ENCODE measurements at places on chromosomes 4 and X.

GRCh38 chr4:176964116-176964691 lies 171.5 kb upstream of the VEGFC start:
- no peak for DNase-seq

DNA sequence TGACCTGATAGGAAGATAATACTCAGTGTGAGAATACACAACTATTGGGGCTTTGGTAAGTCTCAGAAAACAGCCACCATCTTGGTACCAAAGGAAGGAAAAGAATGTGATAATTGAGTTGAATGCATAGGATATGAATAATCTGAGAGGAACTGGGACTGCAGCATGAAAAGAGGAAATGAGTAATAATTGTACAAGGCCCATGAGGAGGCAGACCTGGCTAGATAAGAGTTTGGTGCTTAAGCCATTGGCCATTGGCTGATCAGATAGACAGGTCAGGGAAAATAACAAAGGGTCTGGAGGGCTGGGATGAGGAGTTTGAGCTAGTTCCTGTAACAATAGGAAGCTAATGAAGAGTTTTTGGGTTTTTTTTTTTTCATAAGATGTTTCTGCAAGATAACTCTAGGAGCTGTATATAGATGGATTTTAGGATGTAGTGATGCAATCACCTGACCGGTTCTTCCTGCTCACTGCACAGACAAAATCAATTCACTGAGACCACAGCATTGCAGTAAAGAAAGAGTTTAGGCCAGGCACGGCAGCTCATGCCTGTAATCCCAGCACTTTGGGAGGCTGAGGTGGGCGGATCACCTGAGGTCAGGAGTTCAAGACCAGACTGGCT lies 5.3 kb upstream of the TRMT2B start:
- DNase-seq: peak; percentile 56

DNA sequence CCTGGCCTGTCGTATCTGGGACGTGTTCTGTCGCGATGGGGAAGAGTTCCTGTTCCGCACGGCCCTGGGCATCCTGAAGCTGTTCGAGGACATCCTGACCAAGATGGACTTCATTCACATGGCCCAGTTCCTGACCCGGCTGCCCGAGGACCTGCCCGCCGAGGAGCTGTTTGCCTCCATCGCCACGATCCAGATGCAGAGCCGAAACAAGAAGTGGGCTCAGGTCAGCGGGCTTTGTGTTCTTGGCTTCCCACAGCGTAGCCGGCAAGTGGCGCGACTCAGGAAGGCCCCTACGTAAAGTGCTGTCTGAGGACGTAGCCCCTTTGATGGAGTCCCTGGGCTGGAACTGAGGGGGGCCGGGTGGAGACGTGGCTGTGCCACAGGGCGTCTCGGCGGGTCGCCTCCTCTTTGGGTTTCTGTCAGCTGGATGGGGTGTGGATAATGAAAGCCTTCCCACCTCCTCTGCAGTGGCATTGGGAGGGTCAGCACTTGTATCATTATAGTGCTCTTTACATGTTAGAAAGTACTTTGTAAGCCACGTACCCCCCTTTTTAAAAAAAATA lies 18.1 kb upstream of the TADA2B start:
- no peak for DNase-seq

GRCh38 chr4:164081801-164082200 lies 587.3 kb downstream of the TMA16 start:
- no peak for DNase-seq

DNA sequence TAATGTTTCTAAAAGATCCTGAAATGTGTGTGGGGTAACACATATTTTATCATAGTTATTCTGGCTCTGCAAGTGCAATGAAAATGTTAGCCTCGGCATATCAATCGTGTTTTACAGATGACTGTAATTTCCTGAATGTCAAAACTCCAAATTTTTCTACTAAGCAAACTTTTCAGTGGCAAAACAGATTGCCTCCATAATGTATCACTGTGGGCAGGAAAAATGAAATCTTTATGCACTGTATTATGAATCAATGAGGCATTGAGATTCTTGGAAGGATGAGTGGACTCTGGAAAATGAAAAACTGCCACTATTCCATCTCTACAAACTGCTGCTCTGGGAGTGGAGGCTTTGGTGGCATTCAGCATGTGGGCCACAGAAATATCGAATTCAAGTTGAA lies 160.1 kb upstream of the MBNL3 start:
- DNase-seq: peak; percentile 18

DNA sequence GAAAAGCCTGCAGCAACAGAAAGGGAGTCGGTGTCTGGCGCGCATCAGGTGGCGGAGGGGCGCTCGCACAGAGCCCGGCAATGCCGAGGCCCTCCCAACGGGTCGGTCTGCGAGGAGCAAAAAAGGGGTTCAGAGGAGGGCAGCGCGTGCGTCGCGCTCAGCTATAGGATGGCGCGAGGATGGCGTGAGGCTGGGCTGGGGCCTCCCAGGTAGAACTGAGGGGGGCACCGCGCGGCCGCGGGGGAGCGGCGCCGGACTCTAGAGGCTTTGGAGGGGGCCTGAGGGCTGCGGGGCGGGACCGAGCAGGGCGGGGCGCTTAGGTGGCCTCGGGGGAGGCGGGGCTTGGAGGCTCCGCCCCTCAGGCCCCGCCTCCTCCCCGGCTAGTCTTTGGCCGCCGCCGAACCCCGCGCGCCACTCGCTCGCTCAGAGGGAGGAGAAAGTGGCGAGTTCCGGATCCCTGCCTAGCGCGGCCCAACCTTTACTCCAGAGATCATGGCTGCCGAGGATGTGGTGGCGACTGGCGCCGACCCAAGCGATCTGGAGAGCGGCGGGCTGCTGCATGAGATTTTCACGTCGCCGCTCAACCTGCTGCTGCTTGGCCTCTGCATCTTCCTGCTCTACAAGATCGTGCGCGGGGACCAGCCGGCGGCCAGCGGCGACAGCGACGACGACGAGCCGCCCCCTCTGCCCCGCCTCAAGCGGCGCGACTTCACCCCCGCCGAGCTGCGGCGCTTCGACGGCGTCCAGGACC lies at the start of gene PGRMC1:
TSS of gene PGRMC1 (plus strand) at position 414 of the 751 bp plus-strand sequence. CDS start at position 493, 79 bp downstream.
- peak; percentile 69 for DNase-seq

GRCh38 chr4:70705183-70706043 lies 16.4 kb upstream of the RUFY3 start:
- DNase-seq: peak; percentile 49

- DNase-seq: peak; percentile 76
These were observed 165.0 kb downstream of the AMELX start for GRCh38 chrX:11458170-11458569.

GRCh38 chrX:155864655-155865054 lies 16.5 kb upstream of the VAMP7 start:
- DNase-seq: peak; percentile 15

GRCh38 chr4:108213308-108213707 lies 44.6 kb upstream of the LEF1 start:
- DNase-seq: no peak

DNA sequence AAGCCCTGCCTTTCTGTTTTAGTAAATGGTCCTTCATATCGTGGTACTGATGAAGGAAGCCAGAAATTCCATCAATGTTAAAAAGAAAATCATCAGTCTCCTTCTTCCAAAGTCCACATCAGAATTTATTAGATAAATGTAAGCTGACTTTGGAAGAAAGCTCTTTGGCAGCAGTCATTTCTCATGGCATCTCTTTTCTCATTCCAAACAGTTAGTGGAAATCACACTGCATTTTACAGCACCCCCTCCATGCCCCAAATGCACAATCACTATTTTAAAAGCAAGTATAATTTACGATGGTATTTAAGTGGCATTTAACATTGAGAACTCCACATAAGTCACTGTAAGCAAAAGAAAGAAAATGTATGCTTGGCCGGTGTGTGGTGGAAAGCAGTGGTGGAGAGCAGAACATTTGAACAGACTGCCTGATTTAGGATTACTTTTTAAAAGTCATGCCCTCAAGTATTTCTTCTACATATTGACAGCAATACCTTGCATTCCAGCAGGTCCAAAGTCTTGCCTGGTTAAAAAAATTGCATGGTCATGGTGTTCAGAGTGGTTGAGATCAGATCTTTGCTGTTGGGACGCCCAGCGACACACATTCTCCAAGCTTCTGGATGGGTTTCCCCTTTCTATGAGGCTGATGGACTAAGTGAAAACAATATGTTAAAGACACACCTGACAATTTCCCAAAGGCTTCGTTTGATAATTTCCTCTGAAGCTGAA lies 248.6 kb downstream of the ADAMTS3 start:
- DNase-seq: no peak

DNA sequence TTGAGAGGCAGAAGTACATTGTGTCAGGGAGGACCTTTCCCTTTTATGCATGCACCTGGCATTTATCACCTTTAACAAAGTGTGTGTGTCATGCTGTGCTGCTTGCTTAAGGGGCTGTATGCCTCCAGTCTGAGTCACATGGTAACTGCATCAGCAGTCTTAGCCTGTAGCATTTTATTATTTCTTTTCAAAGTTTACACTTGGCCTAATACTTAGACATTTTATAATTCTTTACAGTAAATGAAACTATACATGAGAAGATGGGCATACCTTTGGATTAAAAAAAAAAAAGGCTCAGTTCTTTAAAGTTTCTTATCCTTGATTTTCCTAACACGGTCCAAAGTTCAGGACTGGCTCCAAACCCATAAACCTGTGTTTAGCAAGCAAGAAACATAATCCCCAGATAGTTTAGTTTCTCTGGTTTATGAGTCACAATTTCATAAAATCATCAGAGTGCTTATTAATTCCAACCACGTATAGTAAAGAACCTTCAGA lies 14.6 kb downstream of the NPNT start:
- no peak for DNase-seq

DNA sequence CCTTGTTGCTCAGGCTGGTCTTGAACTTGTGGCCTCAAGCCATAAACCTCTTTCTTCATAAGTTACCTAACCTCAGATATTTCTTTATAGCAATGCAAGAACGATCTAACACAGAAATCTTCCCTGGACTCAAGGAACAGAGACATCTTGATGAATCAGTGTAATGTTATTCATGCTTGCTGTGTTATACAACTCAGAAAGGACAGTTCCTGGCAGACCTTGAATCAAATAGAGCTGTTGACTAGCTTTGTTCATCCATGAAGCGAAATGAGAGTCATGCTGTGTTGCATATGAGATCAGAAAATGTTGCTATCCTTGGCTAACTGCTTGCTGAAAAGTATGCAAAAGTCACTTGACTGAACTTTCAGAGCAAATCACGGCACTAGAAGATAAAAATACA lies 72.6 kb upstream of the ARHGAP24 start:
- peak; percentile 97 for DNase-seq

- no peak for DNase-seq
These were observed 41.8 kb upstream of the TMEM192 start for GRCh38 chr4:165154482-165154881.

GRCh38 chrX:22247169-22247568 lies 25.5 kb upstream of the CBLL2 start:
- peak; percentile 54 for DNase-seq

- no peak for DNase-seq
These were observed 2192.6 kb upstream of the AGA start for GRCh38 chr4:179634862-179635261.

GRCh38 chr4:185504098-185505047 lies 30.9 kb downstream of the PDLIM3 start:
- DNase-seq: no peak

DNA sequence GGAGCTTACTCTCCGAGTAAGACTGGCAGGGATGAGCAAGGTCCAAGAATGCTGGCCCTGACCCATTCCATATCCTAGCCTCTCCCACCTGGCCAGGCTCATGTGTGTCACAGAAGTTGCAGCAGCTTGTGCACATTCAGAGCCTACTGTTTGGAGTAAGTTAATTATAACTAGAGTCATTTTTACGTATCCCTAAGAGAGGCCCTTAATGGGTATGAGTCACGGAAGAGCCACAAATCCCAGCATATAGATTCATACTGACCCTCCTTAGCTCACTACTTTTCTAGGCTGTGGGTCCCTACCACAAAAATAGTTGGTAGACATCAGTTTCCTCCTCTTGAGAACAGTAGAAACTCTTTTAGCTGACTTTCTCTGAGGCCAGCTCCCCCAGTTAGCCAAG lies 118.3 kb upstream of the FRG1 start:
- DNase-seq: no peak

GRCh38 chrX:154030715-154031305 lies 11.1 kb upstream of the IRAK1 start:
- no peak for DNase-seq

DNA sequence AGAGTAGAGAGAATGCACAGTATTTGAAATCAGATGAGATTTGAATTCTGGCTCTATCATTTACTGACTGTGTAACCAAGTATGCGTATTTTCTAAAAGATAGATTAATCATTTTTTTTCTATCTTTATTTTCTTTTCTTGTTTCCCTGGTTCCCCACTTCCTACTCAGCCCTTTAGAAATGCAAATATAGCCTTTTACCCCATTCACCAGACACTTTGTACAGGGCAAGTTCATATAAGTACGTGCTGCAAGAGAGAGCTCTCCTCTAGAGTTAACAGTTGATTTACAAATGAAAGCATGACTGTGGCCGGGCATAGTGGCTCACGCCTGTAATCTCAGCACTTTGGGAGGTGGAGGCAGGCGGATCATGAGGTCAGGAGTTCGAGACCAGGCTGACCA lies 17.8 kb upstream of the TDO2 start:
- no peak for DNase-seq

DNA sequence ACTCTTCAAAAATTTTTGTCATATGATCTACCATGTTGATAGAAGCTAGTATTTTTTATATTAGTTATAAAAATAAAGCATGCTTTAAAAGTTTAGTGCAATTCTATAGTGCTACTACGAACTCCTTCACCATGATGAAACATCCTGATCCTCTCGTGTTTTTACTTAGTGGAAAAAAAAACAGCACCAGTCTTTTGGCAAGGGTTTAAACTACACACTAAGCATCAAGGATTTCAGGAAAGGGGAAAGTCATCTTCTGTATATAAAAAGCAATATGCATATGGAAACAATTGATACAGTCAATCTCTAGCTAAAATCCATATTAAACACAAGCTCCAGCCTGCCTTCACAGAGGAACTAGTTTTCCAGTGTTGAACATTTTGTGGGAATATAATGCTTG lies 18.7 kb downstream of the CHM start:
- peak; percentile 34 for DNase-seq
